ENCODE measurements at places on chromosomes 11 and 22.

GRCh38 chr11:38438091-38438490 is 1840.1 kb upstream of the RAG2 start:
- DNase-seq = no peak

DNA sequence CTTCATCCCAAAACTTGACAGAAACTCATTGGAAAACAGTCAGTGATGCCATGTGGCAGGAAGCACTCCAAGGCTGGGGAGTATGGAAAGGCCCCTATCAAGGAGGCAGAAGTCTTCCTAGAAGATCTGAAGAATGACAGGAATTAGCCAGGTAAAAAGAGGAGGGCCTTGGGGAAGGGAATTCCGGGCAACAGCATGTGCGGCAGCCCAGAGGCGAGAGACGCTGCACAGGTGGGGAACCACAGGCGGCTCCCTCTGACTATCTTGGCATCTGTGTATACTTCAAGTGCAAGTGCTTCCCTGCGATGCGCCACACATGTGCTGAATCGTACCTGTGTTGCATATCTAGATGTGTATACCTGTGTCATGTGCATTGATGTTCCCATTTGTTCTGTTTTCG is 12.7 kb downstream of the PDE2A start:
- no peak for DNase-seq

DNA sequence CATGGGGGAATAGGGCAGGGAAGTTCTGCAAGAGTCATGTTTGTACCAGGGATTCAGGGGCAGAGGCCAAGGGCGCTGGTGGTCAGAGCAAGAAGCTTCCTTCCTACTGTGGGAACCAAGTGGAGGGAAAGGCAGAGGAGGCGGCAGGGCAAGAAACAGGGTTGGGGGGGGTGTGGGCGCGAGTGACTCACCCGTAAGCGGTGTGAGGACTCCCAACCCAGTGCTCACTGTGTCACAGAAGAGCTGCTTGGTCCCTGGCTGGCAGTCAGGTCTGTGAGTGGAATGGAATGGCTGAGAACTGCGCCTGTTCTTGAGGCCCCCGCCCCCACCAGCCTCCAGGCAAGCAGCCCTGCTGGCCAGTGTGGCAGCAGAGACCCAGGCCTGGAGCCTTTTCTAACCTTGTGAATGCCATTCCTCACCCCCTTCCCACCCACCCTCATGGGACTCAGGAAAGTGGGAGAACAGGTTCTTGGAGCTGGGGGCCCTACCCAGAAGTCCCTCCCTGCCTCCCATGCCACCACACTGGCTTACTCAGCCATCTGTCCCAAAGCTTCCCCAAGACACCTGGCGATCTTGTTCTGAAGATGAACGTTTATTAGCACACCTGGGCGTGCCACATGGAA is 4.7 kb downstream of the LRRC10B start:
- no peak for DNase-seq

GRCh38 chr22:17098379-17098819 is 13.6 kb downstream of the IL17RA start:
- DNase-seq = no peak

- DNase-seq = no peak
Measured at GRCh38 chr22:38719196-38719595, 13.5 kb downstream of the GTPBP1 start.

DNA sequence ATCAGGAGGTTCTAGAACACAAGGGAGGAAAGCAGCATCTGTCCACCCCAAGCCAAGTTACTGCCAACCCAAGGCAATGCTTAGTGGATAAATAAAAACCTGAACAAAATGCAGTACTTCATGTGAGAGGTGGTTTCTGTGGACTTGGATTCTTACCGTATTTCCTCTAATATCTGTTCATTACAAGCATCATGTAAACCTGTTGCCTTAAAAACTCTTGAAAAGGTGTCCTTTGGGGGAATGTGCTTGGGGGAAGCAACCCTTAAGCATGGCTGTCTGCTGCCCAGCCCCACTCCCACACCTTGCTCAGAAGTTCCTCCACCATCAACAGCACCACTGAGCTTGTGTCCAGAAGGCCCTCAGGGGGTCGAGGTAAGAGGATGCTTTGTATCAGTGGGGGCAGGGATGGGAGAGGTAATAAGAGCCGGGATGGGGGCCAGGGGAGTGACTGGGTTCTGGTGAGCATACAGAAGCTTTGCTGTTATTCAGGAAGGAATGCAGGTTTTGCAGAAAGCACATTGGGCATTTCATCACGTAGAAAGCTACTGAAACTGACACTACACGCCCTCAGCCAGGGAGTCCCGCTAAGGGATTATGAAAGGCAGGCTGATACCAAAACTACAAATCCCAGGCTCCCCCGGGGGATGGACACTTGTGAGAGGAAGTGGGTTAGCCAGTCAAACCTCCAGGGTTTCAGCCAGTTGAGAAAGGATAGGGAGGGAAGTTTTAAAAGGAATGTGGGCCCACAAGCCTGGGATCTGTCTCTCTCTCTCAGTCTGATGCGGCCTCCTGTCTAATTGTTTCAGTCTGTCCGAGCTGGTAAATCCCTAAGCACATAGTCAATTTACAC is 52.0 kb downstream of the KCNJ1 start:
- peak; percentile 73 for DNase-seq

GRCh38 chr22:18968011-18968749 is 32.1 kb upstream of the PRODH start:
- DNase-seq = no peak

GRCh38 chr11:45056529-45056928 is 89.9 kb upstream of the PRDM11 start:
- no peak for DNase-seq

DNA sequence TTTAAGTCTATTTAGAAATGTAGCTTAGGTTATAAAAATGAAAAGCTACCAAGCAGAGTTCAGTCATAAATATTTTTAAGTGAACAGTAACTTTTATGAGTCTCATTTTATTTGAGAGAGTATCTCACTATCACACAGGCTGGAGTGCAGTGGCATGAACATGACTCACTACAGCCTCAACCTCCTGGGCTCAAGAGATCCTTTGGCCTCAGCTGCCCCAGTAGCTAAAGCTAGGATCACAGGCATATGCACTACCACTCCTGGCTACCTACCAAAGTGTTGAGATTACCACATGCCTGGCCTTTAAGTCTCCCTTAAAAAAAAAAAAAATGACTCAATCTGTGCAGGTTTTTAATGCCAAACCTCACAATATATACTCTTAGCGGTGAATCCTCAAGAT is 34.7 kb upstream of the CLNS1A start:
- peak; percentile 92 for DNase-seq

GRCh38 chr22:29072193-29072978 is 449 bp upstream of the KREMEN1 start:
- peak; percentile 32 for DNase-seq

DNA sequence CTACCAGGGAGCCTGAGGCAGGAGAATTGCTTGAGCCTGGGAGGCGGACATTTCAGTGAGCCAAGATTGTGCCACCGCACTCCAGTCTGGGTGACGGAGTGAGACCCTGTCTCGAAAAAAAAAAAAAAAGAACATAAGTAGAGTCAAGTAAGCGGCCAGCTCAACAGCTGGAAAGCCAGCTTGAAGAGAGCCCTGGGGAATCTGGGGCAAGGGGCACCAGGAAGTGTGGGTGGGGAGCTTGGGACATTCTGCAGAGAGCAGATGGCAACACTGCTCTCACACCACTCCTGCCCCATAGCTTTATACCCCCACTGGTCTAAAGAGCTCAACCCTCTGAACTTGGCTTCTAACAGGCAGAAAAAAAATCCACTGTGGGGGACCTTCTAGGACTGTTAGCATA is 505.6 kb downstream of the BUD13 start:
- no peak for DNase-seq

- peak; percentile 67 for DNase-seq
Measured at GRCh38 chr11:103892603-103893002, 143.8 kb upstream of the DDI1 start.

DNA sequence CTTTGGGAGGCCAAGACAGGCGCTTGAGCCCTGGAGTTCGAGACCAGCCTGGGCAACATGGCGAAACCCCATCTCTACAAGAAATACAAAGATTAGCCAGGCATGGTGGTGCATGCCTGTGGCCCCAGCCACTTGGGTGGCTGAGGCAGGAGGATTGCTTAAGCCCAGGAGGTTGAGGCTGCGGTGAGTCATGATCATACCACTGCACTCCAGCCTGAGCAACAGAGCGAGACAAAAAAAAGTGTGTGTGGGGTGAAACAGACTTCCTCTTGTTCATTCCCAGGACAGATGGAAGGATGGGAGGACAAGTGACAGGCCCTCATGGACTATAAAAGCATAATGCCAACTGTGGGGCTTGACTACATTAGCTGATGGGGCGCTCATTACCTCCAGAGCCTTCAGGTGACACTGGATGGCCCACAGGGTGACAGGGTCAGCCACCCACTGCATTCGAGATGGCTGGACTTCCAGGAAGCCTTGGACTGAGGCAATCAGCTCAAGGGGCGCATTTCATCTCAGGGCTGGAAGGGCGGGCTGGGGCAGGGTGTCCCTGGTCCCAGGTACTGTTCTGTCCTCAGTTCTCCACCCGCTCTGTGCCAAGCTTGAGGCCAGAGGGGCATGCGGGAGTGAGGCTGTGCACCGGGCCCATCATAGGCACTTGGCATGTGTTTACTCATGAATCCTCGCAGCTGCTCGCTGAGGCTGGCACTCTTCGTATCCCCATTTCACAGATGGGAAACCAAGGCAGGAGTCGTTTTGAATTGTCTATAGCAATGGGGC is 12.5 kb downstream of the NPTXR start:
- DNase-seq = peak; percentile 37

DNA sequence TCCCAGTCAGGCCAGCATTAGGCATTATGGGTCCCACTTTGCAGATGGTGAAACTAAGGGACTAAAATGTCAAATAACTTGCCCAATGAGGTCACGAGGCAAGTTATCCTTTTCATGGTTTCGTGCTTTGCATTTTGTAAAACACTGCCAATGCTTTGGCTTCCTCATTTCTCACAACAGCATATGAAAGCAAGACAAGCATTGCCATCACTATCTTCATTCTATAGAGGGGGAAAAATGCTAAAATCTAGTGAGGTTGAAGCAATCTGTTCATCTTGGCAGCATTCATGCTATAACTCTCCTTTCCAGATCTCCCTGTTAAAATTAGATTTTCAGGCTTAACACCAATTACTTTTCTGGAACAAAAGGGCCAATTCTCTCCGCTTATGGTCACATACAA is 14.8 kb downstream of the FAM181B start:
- no peak for DNase-seq

GRCh38 chr22:38138961-38139360 is 28.5 kb upstream of the BAIAP2L2 start:
- no peak for DNase-seq

GRCh38 chr11:65254724-65255123 is 7.0 kb upstream of the POLA2 start:
- no peak for DNase-seq

DNA sequence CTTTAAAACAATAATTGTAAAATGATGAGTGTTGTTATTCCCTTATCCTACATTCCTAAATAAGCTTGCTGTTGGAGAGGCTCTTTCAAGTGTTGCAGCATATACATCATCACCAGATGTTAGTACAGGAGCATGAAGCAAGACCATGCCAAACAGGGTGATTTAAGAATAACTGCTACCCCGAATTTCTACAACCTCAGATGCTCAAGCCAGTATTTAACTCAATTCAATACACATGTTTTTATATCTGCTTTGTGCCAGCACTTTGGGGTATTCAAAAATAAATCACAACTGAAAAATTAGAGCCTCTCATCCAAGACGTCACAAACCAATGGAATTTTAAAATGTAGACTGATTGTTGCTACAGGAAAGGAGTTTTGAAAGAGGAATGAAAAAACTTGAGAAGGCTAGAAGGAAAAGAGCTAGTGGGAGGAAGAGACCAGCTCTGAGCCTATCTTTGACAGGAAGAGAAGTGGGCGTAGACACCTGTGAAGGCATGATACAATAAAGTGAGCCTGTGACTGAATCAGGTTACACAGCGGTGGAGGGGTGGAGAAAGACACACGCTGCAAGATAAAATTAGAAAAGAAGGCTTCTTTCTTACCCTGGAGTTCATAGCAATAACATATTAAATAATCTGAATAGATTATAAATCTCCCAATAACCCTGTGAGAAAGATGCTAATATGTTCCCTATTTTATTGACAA is 95.8 kb downstream of the DLG2 start:
- DNase-seq = no peak

- DNase-seq = peak; percentile 64
Measured at GRCh38 chr22:24758164-24758799, 16.2 kb downstream of the PIWIL3 start.

GRCh38 chr11:58928691-58929090 is 10.6 kb upstream of the GLYATL1 start:
- DNase-seq = no peak

GRCh38 chr11:1546077-1546535 is 26.0 kb downstream of the DUSP8 start:
- DNase-seq = no peak

GRCh38 chr11:14583252-14584034 is 60.2 kb upstream of the PDE3B start:
- DNase-seq = no peak

DNA sequence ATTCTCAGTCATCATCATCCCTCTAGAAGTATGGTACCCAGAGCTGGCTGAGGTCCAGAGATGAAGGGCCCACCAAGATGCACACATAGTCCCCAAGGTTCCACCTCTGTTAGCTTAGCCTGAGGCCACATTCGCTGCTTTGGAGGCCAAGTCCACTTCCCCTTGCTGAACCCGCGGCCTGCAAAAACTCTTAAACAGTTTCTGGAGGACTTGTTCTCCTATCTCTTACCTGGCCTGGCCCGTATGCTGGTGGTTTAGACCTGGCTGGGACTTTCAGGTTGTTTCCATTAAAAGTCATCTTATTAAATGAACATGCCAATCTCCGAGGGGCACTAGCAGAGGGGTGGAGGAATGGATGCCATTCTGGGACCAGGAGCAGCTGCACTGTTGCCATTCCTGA is 64.6 kb downstream of the KCNC1 start:
- no peak for DNase-seq

- DNase-seq = no peak
Measured at GRCh38 chr22:37627121-37627520, 12.3 kb upstream of the SH3BP1 start.

- DNase-seq = no peak
Measured at GRCh38 chr11:134939031-134939430, 527.0 kb upstream of the B3GAT1 start.

GRCh38 chr11:57357310-57357709 is 19.2 kb downstream of the P2RX3 start:
- DNase-seq = no peak

DNA sequence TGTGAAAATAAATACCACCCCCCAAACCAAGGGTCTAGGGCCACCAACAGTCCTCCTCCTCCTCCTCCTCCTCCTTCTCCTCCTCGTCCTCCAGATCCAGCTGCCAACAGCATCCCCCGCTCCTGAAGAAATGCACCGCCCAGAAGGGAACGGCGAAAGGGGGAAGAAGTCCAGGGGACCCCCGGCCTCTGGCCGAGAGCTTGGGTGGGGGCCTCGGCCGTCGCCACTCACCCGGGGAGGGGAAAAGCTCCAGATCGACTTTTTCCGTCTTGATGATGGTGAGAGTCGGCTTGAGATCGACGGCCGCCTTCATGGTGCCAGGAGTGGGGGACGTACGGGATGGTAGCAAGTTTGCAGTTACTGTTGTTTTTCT is 65.7 kb downstream of the ETS1 start:
- DNase-seq = peak; percentile 39

- DNase-seq = no peak
Measured at GRCh38 chr22:26143806-26144325, 25.4 kb upstream of the SEZ6L start.

GRCh38 chr11:18563090-18563730 is 25.3 kb downstream of the UEVLD start:
- DNase-seq = no peak

- DNase-seq = no peak
Measured at GRCh38 chr11:107908211-107908610, 20.0 kb upstream of the RAB39A start.

Measured in astrocyte of the spinal cord (primary cell).